ENCODE measurements at places on chromosomes 6 and 20.

DNA sequence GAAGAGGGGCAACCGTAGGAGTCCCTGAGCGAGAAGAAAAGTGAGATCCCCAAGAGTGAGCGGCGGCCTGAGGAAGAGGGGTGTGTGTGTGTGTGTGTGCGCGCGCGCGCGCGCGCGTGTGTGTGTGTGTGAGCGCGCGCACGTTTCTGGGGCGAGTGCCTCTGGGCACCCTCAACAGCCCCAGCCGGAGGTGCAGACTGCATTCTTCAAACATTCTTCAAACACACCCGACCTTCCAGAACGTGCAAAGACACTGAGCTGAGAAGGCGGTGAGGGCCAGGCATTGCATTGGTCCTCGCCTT lies 76.2 kb upstream of the FOXP4 start:
- DNase-seq = peak; percentile 18

GRCh38 chr6:17484201-17484849 lies 90.9 kb downstream of the CAP2 start:
- DNase-seq = no peak

DNA sequence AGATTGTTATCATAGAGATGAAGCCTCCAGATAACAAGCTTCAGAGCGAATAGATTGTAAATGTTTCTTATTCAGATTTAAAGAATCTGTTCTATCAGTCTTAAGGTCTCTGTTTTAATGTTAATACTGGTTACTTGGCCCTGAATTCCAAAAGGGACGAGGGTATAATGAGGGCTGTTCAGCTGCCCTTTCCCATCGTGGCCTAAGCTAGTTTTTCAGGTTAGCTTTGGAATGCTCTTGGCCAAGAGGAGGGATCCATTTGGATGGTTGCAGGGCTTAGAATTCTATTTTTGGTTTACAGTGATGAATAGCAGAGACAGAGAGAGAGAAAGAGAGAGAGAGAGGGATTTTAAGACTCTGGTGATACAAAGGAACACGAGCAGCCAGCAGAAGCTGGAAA lies 62.8 kb upstream of the UFL1 start:
- no peak for DNase-seq

GRCh38 chr6:106658469-106658868 lies 29.1 kb downstream of the QRSL1 start:
- DNase-seq = no peak

DNA sequence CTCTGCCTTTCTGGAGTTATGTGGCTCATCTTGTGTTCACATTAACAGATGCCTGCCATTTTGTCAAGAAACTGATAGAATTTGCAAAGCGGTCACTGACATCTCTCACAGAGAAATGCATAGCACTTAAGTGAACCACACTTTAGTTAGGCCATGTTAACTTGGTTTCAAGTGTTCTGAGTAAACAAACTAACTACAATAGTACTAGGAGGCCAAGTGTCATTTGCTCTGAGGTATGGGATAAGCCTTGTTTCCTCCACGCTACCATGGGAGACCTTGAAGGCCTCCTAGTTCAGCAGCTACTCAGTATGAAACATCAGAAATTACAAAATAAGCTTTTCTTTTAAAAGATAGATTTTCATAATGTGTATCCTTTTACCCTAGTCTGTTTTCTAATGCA lies 143.5 kb upstream of the MARCKS start:
- DNase-seq = no peak

DNA sequence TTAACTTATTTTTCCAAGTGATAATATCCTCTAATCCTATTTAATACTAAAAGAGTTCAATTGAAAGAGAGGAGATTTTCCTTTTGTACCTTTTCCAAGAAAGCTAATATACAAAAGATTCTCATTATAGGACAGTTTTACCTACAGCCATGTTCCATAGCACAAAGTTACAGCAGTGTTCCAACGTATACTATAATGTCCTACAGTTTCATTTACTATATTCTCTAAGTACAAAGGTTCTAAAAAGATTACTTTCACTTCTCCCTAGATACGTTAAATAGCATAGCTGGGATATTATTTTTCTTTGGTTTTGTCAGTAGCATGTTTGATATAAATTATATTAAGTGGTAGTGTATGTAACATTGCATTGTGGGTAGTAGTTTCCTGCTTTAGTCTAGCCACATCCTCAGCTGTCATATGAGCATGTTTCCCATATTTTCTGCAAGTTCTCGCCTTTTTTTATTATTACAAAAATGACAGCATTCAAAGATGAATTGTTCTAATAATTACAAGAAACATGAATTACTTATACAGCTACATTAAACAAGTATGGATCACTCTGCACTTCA lies 4.4 kb upstream of the RUNX2 start:
- no peak for DNase-seq

DNA sequence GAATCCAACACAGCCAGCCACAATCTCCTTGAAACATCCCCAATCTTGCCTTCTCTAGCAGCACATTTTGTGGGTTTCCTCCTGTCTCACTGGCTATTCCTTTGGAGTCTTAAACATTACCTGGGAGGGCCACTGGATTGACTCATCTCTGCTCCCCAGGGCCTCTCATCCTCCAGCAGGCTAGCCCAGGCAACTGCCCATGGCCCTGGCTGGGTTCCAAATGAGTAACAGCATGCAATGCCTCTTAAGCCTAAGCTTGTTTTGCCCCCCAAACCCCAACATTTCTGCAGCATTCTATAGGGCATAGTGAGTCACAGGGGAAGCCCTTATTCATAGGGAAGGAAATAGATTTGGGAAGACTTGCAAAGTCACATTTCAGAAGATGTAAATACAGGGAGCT lies 204.9 kb downstream of the FOXA2 start:
- no peak for DNase-seq

GRCh38 chr6:77231438-77232305 lies 231.6 kb downstream of the HTR1B start:
- DNase-seq = no peak

- no peak for DNase-seq
These were observed 233.4 kb downstream of the NFATC2 start for GRCh38 chr20:51309128-51309527.

- peak; percentile 77 for DNase-seq
These were observed 1.7 kb downstream of the AMD1 start for GRCh38 chr6:110876170-110876773.

- DNase-seq = peak; percentile 39
These were observed 92.4 kb downstream of the NCR2 start for GRCh38 chr6:41427642-41428335.

- no peak for DNase-seq
These were observed 305.8 kb upstream of the SYNCRIP start for GRCh38 chr6:85948481-85948880.

- DNase-seq = no peak
These were observed 41.9 kb downstream of the EYA2 start for GRCh38 chr20:46936415-46937156.

DNA sequence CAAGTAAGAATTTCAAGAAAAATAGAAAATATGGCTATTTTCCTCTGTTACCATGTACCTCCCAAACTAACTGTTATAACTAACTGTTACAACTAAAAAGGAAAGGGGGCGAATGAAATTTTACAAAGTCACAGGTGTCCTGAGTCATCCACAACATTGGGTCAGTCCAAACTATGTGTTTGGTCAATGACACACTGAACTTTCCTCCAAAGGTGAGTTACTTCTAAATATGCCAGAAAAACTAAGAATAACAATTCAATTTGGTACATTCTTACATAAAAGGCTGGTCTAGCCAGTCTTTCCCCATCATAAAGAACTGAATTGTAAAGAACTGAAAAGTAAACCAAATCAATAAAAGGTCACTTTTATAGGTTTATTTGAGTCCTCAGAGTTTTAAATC lies 44.3 kb downstream of the ILRUN start:
- DNase-seq = no peak

DNA sequence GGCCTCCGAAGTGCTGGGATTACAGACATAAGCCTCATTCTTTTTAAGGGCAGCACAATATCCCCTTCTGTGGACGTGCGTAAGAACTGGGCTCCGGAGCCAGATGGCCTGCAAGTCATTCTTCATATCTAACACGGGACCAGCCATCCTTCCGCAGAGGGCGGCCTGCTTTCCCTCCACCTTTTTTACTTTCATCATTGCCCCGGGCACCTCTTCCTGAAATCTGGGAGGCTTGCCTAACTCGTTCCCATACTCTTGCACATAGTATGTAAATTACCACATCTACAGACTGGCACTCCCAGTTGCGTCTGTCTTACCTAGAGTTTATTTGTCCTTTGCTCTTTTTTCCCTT lies 29.9 kb upstream of the SLC23A2 start:
- no peak for DNase-seq

DNA sequence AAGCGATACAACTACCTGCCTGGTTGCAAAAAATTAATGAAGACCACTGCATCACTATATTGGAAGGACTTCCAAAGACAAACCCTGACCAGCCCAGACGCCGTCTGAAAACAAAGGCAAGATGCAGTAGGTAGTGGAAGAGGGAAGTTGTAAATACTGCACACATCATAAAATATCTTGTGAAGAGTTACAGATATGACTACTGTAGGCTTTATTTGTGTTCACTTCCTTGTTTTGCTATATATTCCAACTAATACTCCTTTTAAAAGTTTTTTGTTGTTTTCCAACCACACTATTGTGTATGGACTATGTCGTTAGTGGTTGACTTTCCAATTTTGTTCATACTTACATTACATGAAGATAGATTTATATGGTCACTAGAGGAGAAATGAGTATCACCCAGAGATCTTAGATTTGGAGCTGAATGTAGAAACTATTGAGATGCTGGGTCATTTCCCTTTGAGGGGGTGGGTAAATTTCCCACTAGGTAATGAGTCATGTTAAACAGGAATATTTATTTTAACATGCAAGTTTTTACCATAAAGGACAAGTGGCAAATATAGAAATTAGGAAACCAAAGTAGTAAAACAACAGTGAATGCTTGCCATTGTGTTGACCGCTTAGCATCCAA lies 16.6 kb upstream of the TXLNB start:
- DNase-seq = no peak

DNA sequence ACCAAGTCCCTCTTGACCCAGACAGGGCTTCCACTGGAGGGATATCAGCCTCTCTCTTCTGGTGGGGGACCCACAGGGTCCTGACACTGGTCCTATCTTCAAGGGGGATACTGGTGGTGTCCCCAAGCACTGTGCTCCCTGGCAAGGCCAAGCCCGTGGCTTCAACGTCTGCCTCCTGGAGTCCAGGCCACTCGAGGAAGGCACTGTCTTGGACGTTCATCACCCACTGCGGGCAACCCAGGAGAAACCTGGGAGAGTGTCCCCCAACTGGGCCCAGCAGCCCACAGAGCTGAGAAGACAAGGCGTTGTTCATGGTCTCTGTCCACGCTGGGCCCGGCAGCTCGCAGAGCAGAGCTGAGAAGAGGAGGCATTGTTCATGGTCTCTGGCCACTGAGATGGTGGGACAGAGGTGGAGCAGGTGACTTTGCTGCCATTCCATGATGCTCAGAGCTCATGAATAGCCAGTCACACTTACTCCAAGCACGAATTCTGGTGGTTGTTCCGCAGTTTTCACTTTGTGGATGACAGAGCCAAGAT lies 37.5 kb upstream of the FRMD1 start:
- DNase-seq = no peak

DNA sequence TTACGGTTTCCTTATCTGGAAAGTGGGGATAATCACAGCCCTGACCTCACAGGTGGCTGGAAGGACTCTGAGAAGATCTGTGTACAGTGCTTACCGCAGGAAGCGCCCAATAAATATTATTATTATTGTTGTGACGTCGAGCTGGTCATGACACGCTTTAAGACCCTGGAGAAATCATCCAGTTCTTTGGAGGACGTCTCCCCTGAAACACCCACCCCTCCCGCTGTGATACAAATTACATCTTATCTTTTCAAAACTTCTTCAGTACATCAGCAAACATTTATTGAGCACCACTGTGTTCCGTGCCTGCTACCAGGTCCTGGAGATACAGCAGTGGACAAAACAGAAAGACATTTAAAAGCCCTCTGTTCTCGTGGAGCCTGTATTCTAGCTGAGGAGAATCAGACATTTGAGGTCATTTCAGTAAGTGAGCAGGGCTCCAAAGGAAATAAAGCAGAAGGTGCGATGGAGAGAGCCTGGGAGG lies 118.7 kb downstream of the CEBPB start:
- DNase-seq = no peak

GRCh38 chr6:119340796-119341487 lies 8.6 kb downstream of the MAN1A1 start:
- no peak for DNase-seq

DNA sequence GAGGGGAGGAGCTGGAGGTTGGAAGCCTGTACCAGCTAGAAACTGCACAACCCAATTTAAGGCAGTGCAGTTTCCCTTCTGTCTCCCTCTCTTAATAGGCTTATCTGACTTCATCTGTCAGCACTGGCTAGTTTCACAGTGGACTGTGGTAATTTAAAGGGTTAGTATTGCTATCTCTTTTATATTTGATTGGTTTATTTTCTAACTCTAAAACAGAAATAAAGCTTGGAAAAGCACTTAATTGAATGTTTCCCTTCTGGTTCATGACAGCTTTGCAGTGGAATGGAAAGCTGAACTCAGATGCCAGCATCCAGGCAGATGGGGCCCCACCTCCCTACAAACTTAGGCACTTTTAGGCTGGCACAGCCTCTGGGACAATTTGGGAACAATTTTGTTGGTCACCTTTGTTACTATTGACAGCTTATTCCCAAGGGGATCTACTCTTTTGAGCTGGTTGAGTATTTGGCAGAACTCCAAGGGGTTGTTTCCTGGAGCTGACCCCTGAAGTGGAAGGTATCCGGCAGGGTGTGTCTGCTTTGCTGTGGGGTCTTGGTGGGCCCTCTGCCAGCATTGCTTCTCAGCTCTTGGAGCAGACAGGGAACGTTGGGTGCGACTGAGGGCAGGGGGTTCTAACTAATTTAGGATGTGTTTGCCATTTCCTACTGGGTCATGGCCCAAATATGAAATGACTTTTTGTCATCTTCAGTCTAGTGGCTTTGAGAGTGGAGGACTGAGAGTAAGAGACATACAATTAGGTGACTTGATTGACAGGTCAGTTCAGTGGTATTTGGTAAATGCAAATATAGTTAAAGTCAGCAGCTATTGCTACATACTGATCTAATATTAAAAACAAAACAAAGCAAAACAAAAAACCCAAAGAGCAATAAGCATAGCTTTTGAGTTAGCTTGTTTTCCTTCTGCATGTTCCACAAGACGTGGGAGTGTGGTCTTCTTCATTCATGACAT lies 9.3 kb downstream of the SH3BGRL2 start:
- no peak for DNase-seq

GRCh38 chr6:26141378-26141904 lies 54.2 kb downstream of the HFE start:
- no peak for DNase-seq

DNA sequence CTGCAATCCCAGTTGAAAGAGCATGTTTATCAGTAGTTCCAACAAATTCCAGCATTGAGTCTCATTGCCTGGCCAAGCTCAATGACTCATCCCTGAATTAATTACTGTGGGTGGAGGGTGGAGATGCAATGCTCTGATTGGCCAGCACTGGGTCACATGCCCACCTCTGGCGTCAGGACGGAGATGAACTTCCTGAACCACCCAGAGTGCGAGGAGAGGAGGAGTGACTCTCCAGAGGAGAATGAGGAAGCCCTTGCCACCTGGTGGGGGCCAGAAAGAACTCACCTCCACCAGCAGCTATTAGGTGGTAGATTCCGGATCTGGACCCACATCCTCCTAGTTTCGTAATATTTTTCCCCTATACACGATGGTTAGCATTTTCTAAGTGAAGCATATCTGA lies 283.9 kb downstream of the TBC1D7 start:
- no peak for DNase-seq

Data from stimulated activated CD4-positive, alpha-beta T cell treated with anti-CD3 and anti-CD28 coated beads, Interleukin-15, amount 100 ng/mL, for 24 hours (primary cell).